GM04504 (cell line): ENCODE measurements at places on chromosomes 1 and 21.

DNA sequence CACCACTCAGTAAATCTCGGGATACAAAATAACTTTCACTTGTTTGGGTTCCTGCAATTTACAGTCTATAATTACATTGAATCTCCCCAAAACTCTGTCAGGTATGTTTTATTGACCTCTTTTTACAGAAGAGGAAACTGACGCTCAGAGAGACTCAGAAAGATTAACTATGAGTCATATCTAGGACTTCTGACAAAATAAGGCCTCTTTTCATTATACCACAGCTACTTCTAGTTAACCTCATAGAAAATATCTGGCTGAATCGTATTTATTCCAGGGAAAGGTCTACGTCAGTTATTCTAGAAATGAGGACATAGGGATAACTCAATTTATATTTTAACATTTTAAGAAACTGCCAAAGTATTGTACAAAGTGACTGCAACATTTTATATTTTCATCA lies 211.1 kb upstream of the FAM78B start:
- DNase-seq: no peak

DNA sequence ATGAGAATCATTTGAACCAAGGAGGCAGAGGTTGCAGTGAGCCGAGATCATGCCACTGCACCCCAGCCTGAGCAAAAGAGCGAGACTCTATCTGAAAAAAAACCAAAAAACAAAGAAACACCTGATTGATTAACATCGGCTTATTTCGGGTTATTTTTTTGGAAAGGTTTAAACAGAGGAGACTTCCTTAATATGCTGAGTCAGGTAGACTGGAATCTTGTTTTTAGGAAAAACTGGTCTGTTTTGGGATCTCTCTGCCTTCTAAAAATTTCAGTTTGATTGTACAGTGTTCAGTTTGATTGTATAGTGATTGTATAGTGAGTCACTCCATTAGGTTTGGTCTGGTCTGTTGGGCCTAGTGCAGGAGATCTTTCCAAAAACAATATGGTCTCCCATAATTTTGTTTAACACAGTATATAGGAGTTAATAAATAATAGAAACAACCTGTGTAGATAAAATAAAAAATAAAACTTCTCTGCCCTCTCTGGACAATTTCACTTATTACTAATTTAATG lies 196.3 kb upstream of the CHRM3 start:
- no peak for DNase-seq

DNA sequence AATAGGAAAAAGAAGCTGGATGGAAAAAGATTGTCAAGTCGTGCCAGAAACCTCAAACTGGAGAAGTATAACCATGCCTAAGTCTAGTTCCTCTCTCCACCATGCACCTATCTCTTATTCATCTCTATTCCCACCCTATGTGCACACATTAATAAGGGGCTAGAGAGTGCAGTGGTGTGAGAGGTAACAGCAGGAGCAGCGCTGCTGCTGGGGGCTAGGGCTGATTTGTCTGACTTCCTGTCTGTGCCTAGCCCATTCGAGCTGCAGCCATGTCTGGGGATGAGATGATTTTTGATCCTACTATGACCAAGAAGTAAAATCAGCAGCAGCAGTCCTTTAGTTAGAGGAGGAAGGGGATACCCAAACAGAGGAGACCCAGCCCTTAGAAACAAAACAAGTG lies 43.0 kb downstream of the TRIM33 start:
- DNase-seq: no peak

DNA sequence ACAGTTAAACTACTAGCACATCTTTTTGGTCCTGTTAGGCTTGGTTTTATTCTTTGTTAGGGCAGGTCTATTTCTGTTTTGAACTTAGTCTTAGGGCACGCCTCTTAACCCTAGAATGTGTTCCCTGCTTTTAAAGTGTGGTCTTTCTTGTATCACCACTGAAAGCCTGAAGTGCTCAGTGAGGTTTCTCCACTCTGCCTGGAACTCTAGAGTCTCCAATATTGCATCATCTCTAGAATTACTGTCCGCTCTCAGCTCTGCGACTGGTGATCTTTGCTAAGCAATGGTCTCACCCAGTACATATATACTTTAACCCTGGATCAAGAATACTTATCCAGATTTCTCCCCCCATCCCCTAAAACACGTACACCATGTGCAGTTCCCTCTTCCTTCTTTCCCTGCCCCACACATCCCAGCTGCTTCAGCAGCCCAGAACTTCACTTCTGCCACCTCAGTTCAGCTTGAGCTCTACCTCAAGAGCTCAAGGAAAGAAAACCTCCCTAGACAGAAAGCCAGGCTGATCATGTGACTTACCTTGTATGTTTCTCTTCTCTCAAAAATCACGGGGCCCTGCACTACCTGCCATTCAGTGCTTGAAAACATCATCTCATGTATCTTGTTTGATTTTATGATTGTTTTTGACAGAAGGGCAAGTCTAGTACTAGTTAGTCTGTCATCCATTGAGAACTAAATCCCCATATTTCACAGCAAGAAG lies 59.9 kb downstream of the TENT5C start:
- DNase-seq: no peak

- DNase-seq: no peak
Measured at GRCh38 chr1:228398741-228399461, 7.7 kb downstream of the TRIM11 start.

DNA sequence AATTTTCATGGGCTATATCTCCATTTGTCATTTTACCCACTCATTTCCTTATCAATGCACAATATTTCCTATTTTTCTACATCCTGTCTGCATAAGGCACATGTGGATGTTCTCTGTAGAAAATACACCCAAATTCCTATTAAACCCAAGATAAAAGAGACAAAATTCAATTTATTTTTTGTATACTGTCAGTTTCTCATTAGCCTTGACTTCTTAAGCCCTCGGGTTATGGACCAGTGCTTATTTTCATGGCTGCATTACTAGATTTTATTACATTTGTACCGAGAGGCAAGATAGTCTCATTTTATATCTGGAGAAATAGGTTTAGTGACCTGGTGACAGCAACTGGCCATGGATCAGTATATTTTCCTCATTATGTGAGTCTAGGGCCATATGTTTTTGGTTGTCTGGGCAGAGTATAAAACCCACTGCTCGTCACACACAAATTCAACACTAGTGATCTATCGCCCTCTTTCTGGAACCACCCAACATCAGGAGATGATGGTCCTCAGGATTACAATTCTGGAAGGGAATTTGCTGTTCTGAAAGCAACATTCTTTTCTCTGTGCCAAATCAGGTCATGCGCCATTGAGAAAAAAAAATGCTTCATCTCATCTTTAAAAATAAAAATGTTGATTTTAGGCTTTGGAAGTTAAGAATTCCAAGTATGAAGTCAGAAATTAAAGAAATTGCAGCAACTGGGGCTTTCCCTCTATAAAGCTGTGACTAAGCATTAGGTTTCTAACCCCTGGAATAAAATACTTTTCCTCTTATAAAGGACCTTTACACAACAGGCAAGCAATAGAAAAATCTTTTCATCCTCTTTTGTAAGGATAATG lies 81.4 kb downstream of the ASTN1 start:
- DNase-seq: peak; percentile 44

- no peak for DNase-seq
Measured at GRCh38 chr1:108878160-108878469, 1.3 kb downstream of the GPSM2 start.

DNA sequence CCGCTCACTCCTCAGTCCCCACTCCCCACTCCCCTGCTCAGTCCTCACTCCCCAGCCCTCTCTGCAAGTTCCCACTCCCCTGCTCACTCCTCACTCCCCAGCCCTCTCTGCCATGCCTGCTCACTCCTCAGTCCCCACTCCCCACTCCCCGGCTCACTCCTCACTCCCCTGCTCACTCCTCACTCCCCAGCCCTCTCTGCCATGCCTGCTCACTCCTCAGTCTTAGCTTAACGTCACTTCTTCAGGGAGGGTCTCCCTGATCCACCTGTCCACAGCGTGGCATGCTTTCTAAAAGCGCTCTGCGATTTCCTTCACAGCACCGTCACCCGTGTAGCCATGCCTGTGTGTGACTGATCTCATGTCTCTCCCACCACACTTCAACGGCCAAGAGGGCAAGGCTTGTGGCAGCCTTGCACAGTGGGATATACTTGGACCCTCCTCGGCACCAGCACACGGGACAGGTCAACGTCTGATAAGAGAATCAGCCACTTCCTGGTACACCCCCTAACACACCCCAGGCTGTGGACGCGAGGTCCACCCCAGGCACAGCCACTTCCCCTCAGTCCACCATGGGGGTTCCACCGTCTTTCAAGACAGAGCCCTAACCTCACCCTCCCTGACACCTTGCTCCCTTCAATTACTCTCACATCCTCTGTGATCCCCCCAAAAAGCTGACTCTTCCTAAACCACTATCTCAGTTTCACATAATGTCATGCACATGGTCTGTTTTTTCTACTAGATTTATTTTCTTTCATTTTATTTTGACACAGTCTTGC lies 14.0 kb downstream of the PRDM15 start:
- no peak for DNase-seq

GRCh38 chr1:30171537-30172298 lies 551.7 kb downstream of the MATN1 start:
- no peak for DNase-seq

DNA sequence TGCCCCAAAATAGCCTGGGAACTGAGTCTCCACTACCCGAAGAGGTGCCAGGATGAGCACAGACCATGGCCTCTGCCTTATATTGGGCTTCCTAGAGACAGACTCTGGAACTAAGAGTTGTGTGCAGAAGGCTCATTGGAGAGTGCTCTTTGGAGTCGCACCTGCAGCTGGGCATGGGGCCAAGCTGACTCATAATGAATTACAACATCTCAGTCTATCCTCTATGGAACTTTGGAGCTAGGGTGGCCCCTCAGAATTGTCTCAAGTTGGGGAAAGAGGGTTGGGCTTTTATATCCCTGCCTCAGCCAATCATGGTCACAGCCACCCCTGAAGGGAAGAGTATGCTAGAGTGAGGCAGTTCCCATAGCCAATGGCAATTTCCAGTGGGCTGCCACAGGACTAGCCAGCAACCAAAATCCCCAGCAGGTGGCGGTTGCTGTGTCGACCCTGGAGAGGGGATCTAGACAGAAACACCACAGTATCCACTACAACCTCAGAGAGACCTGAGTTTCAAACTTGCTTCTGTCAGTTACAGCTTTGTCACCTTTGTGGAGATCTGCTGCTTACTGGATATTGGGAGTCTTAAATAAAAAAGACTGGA lies 93.8 kb downstream of the DMRTA2 start:
- no peak for DNase-seq
